ENCODE measurements at places on chromosomes 3 and 15.

- no peak for DNase-seq
Measured at GRCh38 chr15:65690173-65690572, 68.4 kb downstream of the SLC24A1 start.

GRCh38 chr3:134487406-134487805 is 1.5 kb downstream of the CEP63 start:
- no peak for DNase-seq

GRCh38 chr3:76930712-76931111 is 109.2 kb upstream of the ROBO2 start:
- DNase-seq = no peak

- DNase-seq = peak; percentile 45
Measured at GRCh38 chr15:101501703-101502373, 12.3 kb upstream of the PCSK6 start.

GRCh38 chr15:70856884-70857561 is 3.1 kb upstream of the LARP6 start:
- peak; percentile 99 for DNase-seq
